ENCODE measurements at places on chromosomes 6 and 20. TPM values are rescaled to one million over a fixed set of nuclear protein-coding genes. Genes with fewer than 3 reads are reported as not detected.
A peak's percentile ranks its signal among the peaks of the same experiment; 100 is the strongest.

- no peak for ATAC-seq
Measured at GRCh38 chr6:163671355-163671754, 256.8 kb downstream of the QKI start.

- ATAC-seq, result peak; percentile 70
Measured at GRCh38 chr20:49685809-49686208, 27.9 kb downstream of the B4GALT5 start.

Gene C2
- 2.9 TPM for total RNA-seq

- peak; percentile 58 for ATAC-seq
Measured at GRCh38 chr6:54194067-54194466, 82.8 kb downstream of the MLIP start.

DNA sequence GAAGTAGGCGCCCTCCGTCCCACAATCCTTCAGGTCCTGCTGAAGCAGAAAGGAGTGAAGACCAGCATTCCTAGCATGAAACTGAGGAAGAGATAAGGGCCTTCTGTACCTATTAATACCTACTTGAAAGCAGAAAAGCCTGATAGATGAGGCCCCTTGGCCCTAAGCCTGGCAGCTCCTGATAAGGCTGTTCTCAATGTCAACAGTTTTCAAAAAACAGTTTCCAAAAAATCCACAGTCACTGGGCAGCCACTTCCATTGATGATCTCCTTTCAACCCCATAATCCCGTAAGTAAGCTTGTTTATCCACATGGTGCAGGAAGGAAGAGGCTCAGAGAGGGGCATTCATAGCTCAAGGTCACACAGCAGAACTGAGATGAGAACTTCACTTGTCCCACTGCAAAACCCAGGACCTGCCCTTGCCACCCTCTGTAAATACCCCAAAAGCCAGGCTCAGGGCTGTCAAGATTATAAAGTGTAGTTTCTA, 2.8 kb upstream of the E2F1 start:
- ATAC-seq, result no peak

Gene TTK
- total RNA-seq, result 14.9 TPM

DNA sequence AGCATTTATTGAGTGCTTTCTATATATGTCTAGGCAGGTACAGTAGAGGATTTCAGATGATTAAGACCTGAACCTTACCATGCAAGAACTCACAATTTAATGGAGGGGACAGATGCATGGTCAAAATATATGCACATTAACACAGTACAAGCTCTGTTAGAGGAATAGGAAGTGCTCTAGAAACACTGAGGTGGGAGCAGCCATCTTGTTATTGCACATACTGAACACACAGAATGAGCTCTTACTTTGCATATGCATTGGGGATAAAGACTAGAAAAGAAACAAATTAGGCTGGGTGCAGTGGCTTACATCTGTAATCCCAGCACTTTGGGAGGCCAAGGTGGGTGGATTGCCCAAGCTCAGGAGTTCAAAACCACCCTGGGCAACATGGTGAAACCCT, 438.3 kb downstream of the UTRN start:
- ATAC-seq, result no peak

Measured in motor neuron (in vitro differentiated cells).